ENCODE measurements at places on chromosomes 7 and 10.

DNA sequence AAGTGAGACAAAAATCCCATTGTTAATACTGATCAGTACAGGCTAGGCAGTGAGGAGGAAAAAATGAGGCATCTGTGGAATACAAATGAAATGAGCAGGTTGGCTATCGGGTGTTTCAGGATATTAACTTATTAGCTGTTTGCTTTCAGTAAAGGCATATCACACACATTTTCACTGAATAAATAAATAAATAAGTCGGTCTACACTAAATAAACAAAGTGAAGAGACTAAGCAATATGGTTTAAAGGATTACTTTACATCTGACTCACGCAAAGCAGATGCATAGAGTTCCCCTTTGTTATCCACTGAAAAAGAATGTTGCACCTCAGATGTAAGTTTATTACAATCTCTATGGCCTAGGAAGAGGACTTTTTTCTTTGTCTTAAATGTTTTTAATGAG, 6.3 kb upstream of the SEMA3A start:
- DNase-seq, result no peak

- DNase-seq, result no peak
Observed at GRCh38 chr10:9228771-9229170, 1174.3 kb downstream of the GATA3 start.

GRCh38 chr7:44735403-44736165, 13.1 kb upstream of the ZMIZ2 start:
- DNase-seq, result peak; percentile 66

- no peak for DNase-seq
Observed at GRCh38 chr7:56063500-56063881, 595 bp upstream of the SUMF2 start.

- peak; percentile 66 for DNase-seq
Observed at GRCh38 chr7:84237533-84238173, 43.1 kb upstream of the SEMA3A start.

DNA sequence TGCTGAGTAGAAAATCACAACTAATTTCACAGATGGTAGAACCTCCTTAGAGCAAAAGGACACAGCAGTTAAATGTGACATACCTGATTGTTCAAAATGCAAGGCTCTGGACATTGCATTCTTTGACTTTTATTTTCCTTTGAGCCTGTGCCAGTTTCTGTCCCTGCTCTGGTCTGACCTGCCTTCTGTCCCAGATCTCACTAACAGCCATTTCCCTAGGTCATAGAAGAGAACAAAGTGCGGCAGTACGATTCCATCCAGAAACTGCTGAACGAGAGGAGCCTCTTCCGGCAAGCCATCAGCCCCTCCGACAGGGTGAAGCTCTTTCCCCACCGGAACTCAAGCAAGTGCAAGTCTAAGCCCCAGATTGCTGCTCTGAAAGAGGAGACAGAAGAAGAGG, 186.9 kb downstream of the CFTR start:
- no peak for DNase-seq

- no peak for DNase-seq
Observed at GRCh38 chr10:23174074-23174976, 17.8 kb upstream of the PTF1A start.

DNA sequence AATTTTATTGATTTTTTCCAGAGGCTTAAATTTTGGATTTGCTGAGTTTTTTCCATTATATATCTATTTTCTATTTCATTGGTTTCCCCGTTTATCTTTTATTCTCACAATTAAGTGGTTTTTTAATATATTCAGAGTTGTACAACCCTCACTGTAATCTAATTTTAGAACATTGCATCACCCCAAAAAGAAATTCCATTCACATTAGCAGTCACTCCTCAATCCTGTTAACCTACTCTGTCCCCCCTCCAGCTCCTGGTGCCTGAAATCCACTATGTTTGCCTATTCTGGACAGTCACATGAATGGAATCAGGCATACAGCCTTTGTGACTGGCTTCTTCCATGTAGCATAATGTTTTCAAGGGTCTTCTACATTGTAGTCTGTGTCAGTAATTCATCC, 55.8 kb upstream of the ITGA8 start:
- peak; percentile 46 for DNase-seq

DNA sequence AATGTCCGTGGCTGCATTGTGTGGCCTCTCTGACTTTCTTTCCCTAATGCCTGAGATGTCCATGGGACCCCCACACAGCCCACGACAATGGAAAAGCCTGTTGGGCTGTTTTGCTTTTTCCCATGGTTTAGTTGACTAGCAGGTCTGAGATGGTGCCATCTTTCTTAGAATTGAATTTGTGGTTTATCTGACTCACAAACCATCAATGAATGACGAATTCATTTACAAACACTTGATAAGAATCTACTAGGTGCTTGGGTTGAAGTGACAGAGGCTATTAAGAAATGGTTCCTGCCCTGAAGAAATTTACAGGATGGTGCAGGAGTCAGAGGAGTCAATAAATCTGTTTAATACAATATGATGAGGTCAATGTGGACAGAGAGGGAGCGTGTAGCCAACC, 75.4 kb downstream of the OTUD1 start:
- peak; percentile 27 for DNase-seq

GRCh38 chr7:159146084-159146858, 1.6 kb upstream of the VIPR2 start:
- no peak for DNase-seq

DNA sequence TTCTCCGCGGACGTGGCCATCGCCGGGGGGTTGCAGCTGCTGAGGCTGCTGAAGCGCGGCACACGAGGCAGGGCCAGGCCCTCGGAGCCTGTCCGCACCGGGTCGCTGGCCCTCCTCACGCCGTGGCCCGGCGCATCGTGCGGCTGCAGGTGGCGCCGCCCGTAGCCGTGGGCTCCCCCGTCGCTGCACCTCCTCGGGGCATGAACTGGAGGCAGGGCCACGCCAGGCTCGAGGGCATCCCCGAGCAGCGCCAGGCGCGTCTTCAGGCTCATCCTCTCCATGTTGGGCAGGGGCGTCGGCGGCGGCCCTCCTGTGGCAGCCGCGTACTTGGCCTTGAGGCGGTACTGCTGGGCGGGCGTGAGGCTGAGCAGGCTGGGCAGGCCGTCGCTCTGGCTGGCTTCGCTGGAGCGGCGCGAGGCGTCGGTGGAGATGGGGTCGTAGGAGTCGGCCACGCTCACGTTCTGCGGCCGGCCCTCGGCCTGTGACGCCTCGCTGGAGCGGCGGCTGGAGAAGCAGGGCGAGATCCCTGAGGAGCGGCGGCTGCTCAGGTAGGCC, 263.1 kb upstream of the INHBA start:
- DNase-seq, result no peak

- no peak for DNase-seq
Observed at GRCh38 chr7:117755136-117755535, 118.1 kb downstream of the CTTNBP2 start.

DNA sequence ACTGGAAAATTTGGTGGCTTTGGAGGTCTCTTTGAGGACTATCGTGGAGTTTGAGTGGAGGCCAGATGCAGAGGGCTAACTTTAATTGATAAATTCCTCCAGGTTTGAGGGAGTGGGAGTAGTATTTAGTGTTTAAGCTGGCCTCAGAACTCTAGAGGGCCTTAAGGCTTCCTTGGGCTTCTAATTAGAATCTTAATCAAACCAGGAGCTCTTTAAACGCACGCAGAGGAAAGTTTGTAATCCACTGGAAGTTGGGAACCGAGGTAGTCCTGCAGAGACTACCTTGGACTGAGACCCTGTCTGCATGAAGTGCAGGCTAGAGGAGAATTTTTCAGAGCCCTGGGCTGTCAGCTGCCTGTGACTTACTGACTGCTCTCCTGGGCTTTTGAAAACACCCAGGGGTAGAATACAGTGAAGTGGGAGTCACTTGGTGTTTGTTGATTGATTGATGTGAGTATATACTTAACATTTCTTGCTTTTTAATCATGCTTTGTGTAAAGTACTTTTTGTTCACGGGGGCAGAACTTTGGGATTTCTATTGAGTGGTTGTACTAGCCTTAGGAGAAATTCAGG, 5.9 kb downstream of the SPAG6 start:
- no peak for DNase-seq

- no peak for DNase-seq
Observed at GRCh38 chr10:73141603-73142002, 26.2 kb downstream of the ECD start.

DNA sequence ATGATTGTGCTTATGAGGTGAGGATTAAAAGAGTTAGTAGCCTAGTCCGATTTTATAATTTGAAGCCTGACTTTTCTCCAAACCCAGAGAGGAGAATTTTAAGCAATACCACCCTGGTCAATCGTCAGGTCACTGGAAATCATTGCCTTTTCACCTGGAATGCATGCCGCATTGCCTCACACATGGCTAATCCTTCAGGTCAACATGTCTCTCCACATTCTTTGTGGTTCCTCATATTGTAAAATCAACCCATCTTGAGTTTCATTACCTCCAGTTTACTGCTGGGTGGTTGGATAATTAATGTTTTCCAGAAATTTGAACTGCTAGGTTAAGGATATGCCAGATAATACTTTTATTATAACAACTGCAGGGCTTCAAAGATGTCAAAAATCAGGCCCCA, 55.6 kb upstream of the SEMA3E start:
- no peak for DNase-seq

- DNase-seq, result no peak
Observed at GRCh38 chr7:82406937-82407336, 36.6 kb downstream of the CACNA2D1 start.
